ENCODE measurements at places on chromosomes 6 and 20. TPM values are rescaled to one million over a fixed set of nuclear protein-coding genes. Genes with fewer than 3 reads are reported as not detected.

GRCh38 chr6:18347866-18348265 is 39.3 kb upstream of the RNF144B start:
- DNase-seq: no peak

- no peak for DNase-seq
Measured at GRCh38 chr6:112178846-112179245, 75.5 kb downstream of the LAMA4 start.

DNA sequence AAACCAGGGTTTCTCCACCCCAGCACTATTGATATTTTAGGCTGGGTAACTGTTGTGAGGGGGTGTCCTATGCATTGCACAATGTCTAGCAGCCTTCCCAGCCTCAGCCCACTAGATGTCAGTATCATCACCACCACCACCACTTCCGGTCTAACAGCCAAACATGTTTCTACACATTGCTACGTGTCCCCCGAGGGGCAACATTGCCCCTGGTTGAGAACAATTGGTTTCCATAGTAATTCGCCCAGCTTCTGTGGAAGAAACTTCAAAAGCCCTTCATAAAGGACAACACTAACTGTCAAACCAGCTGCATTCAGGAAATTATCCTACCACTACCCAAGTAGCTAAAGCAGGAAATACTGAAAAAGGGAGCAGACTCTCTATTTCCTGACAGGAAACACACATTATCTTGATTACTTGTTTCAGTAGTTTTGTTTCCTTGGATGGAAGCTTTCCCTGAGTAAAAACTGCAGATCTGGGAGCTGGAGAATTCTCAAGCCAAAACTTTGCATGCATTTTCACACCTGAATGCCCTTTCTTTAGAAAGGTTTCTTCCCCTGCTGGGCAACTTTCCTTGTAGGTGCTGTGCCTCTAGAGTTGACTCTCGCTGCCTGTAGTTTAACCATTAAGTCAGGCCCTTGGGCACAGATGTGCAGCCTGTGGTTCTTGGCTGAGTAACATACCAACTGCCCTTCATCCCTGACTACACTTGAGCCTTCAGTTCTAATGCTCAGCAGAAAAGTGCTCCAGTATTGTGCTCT is 23.6 kb downstream of the PKHD1 start:
- DNase-seq: peak; percentile 69

GRCh38 chr20:51067792-51068191 is 44.9 kb upstream of the KCNG1 start:
- DNase-seq: no peak

DNA sequence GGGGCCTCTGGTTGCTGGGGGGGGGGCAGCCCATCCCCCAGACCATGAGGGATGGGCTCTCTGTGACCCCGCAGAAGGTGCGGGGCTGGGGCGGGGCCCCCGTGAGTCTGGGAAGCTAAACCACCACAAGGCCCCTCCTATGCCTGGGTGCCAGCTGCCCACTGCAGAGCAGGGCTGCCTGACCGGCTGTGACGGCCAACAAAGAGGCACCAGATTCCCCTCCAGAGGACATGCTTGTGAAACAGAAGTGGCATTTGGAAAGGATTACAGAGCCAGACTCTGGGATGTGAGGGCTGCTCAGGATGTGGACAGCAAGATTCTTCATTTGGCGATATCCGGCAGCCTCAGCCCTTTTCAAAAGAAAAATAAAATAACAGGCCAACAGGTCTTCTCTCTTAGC is 16.5 kb upstream of the NTSR1 start:
- no peak for DNase-seq

DNA sequence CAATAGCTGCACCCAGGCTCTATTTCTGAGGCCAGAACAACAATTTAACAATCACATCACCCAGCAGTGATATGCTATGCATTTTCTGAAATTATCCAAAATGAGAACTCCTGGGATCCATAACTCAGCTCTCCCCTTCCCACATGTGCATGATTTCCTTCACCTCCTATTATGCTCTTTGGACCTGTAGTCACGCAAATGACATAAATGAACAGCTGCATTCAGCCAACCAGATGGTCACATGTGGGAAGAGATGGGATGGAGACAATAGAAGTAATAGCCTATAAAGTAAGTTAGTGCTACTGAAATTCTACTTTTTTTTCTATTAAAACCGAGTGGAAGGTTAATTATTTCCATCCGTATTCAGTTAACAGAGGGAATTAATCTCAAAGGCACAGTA is 662.1 kb upstream of the ID4 start:
- no peak for DNase-seq

DNA sequence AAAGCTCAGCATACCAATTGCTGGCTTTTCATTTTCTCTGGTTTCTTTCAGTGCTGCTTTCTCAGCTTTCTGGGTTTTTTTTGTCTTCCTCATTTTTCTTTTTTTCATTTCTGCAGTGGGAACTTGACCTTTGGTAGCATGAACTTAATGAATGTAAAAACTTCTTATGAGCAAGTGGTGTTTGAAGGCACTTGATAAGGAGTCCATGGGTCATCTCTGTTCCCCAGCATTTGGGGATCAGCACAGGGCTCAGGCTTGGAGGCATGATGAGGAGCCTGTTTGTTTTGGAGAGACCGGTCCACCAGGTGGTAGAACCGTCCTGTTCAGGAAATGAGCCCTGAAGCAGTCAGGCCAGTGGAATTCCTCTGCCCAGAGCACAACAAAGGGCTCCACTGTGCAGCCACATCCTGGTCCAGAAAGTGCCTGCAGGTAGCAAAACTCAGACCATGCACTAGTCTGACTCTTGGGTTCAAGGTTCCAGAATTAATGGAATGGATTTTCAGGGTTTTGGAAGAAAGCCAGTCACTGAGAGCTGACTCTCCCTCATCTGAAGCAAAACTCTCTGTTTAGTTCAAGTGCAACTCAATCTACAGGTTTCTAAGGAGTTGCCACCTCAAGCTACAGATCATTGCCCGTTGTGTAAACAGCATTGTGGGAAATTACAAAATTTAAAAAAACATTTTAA is 52.3 kb upstream of the ADGRF1 start:
- peak; percentile 72 for DNase-seq

The DNAAF9 gene
- total RNA-seq: 6.7 TPM

The TRIM31 gene
- total RNA-seq: not detected

The BRD2 gene
- total RNA-seq: 57.1 TPM

The PSORS1C2 gene
- total RNA-seq: not detected

Data from bronchial epithelial cell (primary cell).